Activated CD4-positive, alpha-beta T cell treated with anti-CD3 and anti-CD28 coated beads, Interleukin-2, amount 10 ng/mL, durations not matched to agents 7 days and 5 days (primary cell): ENCODE measurements at places on chromosomes 7 and 10. TPM values are rescaled to one million over a fixed set of nuclear protein-coding genes. Genes with fewer than 3 reads are reported as not detected.
A peak's percentile ranks its signal among the peaks of the same experiment; 100 is the strongest.

GRCh38 chr7:25989140-25989705, 162.8 kb upstream of the NFE2L3 start:
- no peak overlapping the region for H3K4me3 ChIP-seq
- no peak overlapping the region for H3K27ac ChIP-seq
- peaks cover 31% of the 10 kb centered on the region for H3K27me3 ChIP-seq
- DNase-seq = no peak

GRCh38 chr7:27581119-27581518, 81.6 kb downstream of the HIBADH start:
- H3K4me3 ChIP-seq = no peak overlapping the region
- no peaks in the 10 kb centered on the region for H3K4me1 ChIP-seq
- no peak for DNase-seq
- no peak overlapping the region for H3K27ac ChIP-seq
- H3K27me3 ChIP-seq = no peaks in the 10 kb centered on the region
- H3K36me3 ChIP-seq = no peaks in the 10 kb centered on the region

GRCh38 chr10:16986406-16987205, 143.0 kb downstream of the CUBN start:
- H3K4me1 ChIP-seq = no peaks in the 10 kb centered on the region
- H3K27me3 ChIP-seq = peaks cover 3% of the 10 kb centered on the region
- no peak for DNase-seq
- no peaks in the 10 kb centered on the region for H3K36me3 ChIP-seq

DNA sequence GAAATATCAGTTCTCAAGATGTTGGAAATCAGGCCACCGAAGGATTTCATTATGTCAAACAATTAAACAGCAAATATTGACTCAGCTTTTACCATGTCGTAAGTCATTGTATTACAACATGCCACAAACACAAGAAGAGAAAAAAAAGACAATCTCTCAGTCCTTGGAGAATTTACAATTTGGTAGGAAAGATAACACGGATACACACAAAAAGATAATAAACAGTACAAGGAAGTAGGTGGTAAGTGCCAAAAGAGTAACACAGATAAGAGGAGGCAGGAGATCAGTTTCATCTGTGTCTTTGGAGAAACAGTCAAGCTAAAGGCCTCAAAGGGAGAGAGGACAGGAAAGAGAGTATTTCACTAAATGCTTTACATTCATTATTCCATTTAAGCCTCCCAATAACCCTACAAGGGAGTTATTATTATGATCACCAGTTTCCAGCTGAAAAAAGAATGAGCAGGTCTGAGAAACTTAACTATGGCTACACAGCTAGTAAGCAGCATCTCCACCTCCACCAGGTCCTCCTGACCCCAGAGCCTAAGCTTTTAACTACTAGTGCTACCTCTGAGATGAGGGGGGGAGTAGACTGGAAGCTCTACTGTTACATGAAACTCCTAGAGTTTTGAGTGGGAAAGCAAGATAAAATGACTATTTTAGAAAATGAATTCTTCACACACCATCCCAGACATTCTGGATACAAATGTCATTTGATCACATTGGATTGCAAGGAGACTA, 13.9 kb upstream of the DNAJC1 start:
- H3K27ac ChIP-seq = no peak overlapping the region
- H3K4me1 ChIP-seq = peaks cover 6% of the 10 kb centered on the region
- peaks cover 1% of the 10 kb centered on the region for H3K27me3 ChIP-seq

DNA sequence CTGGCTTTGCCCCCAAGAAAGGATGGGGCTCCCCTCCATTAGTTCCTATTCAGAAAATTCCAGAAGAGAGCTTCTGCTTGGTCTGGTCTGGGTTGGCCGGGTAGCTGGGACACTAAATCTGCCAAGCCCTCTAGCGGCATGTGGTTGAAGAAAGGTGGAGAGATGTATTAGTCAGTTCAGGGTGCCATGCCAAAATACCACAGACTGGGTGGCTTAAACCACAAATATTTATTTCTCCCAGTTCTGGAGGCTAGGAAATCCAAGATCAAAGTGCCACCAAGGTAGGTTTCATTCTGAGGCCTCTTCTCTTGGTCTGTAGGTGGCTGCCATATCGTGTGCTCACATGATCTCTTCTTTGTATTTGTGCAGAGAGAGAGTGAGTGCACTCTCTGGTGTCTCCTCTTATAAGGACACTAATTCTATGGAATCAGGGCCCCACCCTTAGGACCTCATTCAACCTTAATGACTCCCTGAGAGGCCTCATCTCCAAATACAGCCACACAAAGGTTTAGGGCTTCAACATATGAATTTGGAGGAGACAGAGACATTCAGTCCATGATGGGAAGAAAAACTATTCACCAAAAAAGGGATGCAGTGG, 38.7 kb upstream of the MTPAP start:
- peaks cover 3% of the 10 kb centered on the region for H3K4me1 ChIP-seq
- peaks cover 14% of the 10 kb centered on the region for H3K27me3 ChIP-seq
- no peak for DNase-seq
- H3K27ac ChIP-seq = no peak overlapping the region
- no peak overlapping the region for H3K4me3 ChIP-seq

- DNase-seq = no peak
- H3K27me3 ChIP-seq = peaks cover under 1% of the 10 kb centered on the region
- no peaks in the 10 kb centered on the region for H3K36me3 ChIP-seq
Observed at GRCh38 chr7:127066974-127067373, 185.8 kb downstream of the GRM8 start.

DNA sequence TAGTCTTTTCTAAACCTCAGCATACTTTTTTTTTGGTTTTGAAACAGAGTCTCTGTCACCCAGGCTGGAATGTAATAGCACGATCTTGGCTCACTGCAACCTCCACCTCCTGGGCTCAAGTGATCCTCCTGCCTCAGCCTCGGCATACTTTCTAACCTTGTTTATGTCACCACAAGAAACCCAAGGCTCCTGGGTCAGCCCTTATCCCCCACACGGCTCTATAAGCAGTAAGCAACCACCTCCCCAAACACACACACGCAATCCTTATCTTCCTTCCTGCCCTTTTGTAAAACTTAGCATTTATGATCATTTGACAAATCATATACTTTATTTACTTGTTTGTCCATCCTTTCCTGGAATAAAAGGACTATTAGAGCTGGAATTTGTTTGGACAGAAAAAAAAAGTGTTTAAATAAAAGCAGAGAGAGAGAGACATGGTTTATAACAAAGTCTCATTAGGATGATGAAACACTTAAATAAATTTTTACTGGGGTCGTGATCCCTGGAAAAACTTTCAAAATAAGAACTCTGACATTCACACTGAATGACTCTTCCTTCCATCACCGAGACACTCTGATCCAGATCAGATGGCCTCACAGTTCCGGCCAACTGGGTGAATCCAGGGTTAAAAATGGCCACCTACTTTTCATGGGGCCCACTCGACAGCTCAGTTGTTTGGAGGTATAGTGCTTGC, 72.7 kb upstream of the PIK3CG start:
- peaks cover 2% of the 10 kb centered on the region for H3K4me1 ChIP-seq
- no peak for DNase-seq
- no peak overlapping the region for H3K27ac ChIP-seq
- no peaks in the 10 kb centered on the region for H3K27me3 ChIP-seq

DNA sequence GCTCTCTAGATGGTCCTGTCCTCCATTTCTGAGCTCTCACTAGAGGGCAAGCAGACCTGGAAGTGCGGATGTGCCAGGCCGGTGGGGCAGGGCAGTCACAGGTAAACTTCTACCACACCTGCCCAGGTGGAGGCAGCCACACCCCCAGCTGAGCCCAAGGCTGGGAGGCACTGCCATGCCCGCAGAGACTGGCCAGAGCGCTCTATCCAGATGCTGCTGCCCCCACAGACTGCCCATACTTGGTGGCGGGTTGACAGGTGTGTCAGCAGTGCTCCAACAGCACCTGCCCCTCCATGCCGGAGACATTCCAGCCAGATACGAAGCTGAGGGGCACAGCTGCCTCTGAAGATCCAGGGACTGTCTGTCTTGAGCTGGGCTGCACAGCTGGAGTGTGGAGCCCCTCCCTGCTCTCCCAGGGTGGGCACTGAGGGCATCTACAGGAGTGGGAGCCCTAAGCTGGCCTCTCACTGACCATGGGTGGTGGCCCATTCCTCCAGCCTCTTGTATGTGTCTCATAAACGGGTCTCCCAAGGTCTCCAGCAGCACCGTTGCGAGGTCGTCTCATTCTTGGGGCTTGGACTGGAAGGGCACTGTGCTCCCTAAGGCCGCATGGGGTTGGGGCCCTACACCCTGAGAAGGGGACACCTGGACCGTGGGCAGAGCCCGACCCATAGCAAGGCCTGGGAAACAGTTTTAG, 38.2 kb upstream of the PPIF start:
- no peak overlapping the region for H3K4me3 ChIP-seq
- peak overlapping the region; percentile 78 for H3K27ac ChIP-seq
- DNase-seq = no peak

GRCh38 chr10:124741922-124742412, 2.2 kb downstream of the FAM53B start:
- DNase-seq = peak; percentile 41
- peaks cover 22% of the 10 kb centered on the region for H3K36me3 ChIP-seq
- H3K27ac ChIP-seq = peak overlapping the region; percentile 54
- peaks cover 70% of the 10 kb centered on the region for H3K4me1 ChIP-seq
- peaks cover 9% of the 10 kb centered on the region for H3K27me3 ChIP-seq
- H3K4me3 ChIP-seq = peak overlapping the region; percentile 98

DNA sequence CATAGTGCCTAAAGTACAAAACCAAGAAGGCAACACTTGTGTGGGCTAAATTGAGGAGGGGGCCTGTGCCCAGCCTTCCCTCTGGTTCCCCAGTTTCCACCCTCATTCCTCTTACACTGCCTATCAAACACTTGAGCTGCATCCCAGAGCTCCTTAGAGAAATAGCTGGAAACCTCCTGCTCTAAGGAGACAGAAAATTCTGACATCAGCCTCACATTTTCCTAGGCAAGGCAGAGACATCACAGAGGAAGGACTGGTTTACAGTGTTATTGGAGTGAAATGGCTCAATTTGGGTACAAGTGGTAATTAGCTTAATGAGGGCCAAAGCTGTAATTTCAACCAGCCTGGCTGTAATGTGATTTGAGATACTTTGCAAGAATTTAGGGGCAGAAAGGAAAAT, 192.3 kb upstream of the AOAH start:
- H3K4me1 ChIP-seq = no peaks in the 10 kb centered on the region
- no peak overlapping the region for H3K4me3 ChIP-seq
- no peak overlapping the region for H3K27ac ChIP-seq
- H3K36me3 ChIP-seq = peaks cover 33% of the 10 kb centered on the region
- DNase-seq = no peak
- no peaks in the 10 kb centered on the region for H3K27me3 ChIP-seq

DNA sequence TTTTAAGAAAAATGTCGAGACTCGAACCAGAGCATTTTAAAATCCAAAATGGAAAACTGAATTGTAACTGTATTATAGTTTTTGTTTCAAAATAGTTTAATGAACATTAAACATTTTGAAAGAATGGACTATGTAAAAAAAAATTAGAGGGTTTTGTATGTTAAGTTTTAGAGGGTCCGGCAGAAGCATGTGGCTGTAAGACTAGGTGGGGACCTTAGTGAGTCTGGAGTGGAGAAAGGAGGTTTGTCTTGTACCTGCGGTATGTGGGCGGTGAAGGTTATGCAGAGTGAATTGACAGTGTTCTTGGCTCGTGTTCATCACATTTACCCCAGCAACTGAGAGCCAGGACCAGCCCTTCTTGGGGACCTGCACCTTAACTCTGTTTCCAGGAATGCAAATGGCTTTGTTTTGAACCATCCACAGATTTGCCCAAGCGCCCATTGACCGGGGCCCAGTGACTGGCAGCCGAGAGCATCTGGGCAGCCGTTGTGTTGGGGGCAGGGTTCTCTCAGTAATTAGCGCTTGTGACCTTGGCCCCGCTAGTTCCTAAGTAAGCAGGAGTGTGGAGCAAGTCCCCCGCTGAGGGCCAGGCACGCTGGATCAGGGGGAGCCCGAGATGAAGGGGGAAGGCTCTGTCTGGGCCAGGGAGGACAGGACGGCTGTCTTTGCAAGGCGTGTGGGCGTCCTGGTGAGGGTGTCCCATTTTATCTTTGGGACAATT, 1.4 kb upstream of the KLF6 start:
- H3K4me3 ChIP-seq = peak overlapping the region; percentile 86
- H3K36me3 ChIP-seq = peaks cover 44% of the 10 kb centered on the region
- peak overlapping the region; percentile 97 for H3K27ac ChIP-seq
- peak; percentile 38 for DNase-seq
- peaks cover 26% of the 10 kb centered on the region for H3K4me1 ChIP-seq

DNA sequence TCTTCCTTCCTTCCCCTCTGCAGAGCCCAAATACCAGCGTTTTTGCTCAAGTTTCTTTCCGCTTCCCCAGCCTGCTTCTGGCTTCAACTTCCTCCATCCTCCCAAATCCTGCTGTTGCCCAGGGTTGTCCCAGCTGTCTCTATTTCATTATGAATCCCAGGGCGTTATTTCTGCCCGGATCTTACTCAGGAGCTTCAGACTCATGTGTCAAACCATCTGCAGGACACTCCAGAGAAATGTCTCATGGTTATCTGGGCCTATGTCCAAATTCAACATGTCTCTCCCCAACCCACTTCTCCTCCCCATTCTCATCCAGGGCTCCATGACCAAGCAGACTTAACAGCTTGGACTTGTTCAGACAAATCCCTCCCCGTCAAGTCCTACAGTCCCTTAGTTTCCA, 15.6 kb downstream of the ARHGAP22 start:
- H3K27ac ChIP-seq = no peak overlapping the region
- no peak for DNase-seq
- no peak overlapping the region for H3K4me3 ChIP-seq
- no peaks in the 10 kb centered on the region for H3K36me3 ChIP-seq
- H3K4me1 ChIP-seq = no peaks in the 10 kb centered on the region
- H3K27me3 ChIP-seq = peaks cover 2% of the 10 kb centered on the region

DNA sequence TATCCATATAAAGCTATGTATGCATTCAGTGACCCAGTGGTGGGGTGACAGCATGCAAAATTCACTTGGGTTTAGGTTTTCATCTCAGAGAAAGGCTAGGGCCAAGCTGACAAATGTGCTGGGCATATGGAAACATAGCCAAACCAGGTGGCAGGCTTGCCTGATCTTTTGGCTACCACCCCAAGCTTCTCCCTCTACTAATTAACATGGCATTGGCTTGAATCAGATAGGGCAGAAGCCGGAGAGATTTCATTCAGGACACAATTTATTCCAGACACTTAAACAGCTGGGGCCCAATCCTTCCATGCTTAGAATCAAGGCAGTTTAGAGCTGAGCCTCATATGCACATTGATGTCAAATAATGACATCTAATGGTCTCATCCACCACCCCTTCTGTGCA, 95.5 kb upstream of the AGK start:
- DNase-seq = no peak
- no peak overlapping the region for H3K27ac ChIP-seq
- no peaks in the 10 kb centered on the region for H3K36me3 ChIP-seq
- peaks cover 7% of the 10 kb centered on the region for H3K27me3 ChIP-seq
- H3K4me3 ChIP-seq = no peak overlapping the region
- H3K4me1 ChIP-seq = no peaks in the 10 kb centered on the region

GRCh38 chr10:62379394-62379793, 5.2 kb downstream of the ZNF365 start:
- no peak overlapping the region for H3K27ac ChIP-seq
- no peaks in the 10 kb centered on the region for H3K36me3 ChIP-seq
- H3K4me1 ChIP-seq = peaks cover 8% of the 10 kb centered on the region
- no peak for DNase-seq

GRCh38 chr7:74173491-74173865, 678 bp upstream of the EIF4H start:
- H3K27ac ChIP-seq = peak overlapping the region; percentile 84
- DNase-seq = no peak
- H3K36me3 ChIP-seq = peaks cover 10% of the 10 kb centered on the region
- peak overlapping the region; percentile 85 for H3K4me3 ChIP-seq
- H3K27me3 ChIP-seq = no peaks in the 10 kb centered on the region
- H3K4me1 ChIP-seq = peaks cover 40% of the 10 kb centered on the region

Gene SGPL1
- 22.3 TPM for total RNA-seq

Gene SMKR1
- total RNA-seq = 1.7 TPM

Gene ITPRID1
- not detected for total RNA-seq

Gene SDK1
- 0.10 TPM for total RNA-seq

Gene CWF19L1
- total RNA-seq = 37.3 TPM
